Daoy (cell line): ENCODE measurements at places on chromosomes 2 and 18. TPM values are rescaled to one million over a fixed set of nuclear protein-coding genes. Genes with fewer than 3 reads are reported as not detected.

GRCh38 chr2:86627550-86627949 lies 3.9 kb upstream of the RNF103 start:
- DNase-seq = no peak

- DNase-seq = no peak
Measured at GRCh38 chr2:37167636-37168180, 10.9 kb upstream of the EIF2AK2 start.

DNA sequence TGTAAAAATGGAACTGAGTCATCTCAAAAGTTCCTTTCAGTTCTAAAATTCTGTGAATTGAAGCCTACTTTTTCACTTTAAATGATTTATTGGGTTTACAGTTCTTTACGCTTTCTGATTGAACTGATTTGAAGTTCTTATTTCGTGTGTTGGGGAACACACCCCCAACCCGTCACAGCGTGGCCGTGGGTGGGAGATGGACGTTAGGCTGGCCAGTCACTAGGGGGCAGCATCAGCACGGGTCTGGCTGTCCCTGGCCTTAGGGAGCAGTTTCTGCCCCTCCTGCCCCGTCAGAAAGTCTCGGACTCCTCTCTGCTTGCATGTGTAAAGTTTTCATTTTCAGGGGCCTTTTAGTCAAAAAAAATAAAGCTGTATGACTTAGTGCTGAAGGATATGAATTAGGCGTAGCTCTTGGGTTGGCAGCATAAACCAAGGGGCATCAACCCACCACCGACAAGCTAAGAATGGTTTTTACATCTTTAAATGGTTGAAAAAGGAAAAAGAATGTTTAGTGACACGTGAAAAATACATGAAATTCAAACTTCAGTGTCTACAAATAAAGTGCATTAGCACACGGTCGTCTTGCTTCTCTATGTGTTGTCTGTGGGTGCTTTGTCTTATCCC lies 63.4 kb downstream of the ZCCHC2 start:
- peak; percentile 72 for DNase-seq

G6PC2 gene
- not detected in 2 replicates for total RNA-seq

GRCh38 chr2:200406379-200406778 lies 99.9 kb downstream of the SPATS2L start:
- peak; percentile 34 for DNase-seq

DNA sequence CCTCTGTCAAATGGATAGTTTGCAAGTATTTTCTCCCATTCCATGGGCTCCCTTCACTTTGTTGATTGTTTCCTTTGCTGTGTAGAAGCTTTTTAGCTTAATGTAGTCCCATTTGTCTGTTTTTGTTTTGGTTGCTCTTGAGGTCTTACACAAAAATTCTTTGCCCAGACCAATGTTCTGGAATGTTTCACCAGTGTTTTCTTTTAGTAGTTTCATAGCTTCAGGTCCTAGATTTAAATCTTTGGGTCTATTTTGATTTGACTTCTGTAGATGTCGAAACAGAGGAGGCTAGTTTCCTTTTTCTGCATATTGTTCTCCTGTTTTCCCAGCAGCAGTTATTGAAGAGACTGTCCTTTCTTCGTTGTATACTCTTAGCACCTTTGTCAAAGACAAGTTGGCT lies 351.6 kb downstream of the PTPRM start:
- no peak for DNase-seq

- peak; percentile 17 for DNase-seq
Measured at GRCh38 chr2:18792226-18792629, 202.9 kb upstream of the NT5C1B start.

MYCN gene
- 0.23 and 0.36 TPM in 2 replicates for total RNA-seq

MLPH gene
- 53.1 and 58.8 TPM in 2 replicates for total RNA-seq
